ENCODE measurements at places on chromosomes 1 and 21. TPM values are rescaled to one million over a fixed set of nuclear protein-coding genes. Genes with fewer than 3 reads are reported as not detected.

DNA sequence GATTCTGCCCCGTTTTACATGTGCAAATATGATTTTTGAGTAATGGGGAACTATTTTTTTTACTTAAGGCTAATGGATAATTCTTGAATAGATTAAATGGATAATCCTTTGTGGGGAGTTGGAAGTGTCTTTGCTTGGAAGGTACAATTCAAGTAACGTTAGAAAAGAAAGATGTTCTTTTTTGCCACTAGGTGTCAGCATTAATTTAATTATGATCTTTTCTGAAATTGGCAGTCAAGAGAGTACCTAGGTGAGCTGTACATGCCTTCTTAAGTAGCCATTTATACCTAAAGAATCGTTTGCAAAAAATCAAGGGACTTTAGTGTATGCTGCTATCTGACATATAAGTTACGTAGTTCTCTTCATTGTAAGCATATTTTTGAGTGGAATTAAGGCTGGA is 2.2 kb downstream of the FBXO28 start:
- H3K4me3 ChIP-seq = peak overlapping the region; percentile 93
- H3K4me1 ChIP-seq = peaks cover 12% of the 10 kb centered on the region
- H3K27ac ChIP-seq = no peak overlapping the region
- DNase-seq = peak; percentile 73

The TSPEAR gene
- not detected for total RNA-seq

DNA sequence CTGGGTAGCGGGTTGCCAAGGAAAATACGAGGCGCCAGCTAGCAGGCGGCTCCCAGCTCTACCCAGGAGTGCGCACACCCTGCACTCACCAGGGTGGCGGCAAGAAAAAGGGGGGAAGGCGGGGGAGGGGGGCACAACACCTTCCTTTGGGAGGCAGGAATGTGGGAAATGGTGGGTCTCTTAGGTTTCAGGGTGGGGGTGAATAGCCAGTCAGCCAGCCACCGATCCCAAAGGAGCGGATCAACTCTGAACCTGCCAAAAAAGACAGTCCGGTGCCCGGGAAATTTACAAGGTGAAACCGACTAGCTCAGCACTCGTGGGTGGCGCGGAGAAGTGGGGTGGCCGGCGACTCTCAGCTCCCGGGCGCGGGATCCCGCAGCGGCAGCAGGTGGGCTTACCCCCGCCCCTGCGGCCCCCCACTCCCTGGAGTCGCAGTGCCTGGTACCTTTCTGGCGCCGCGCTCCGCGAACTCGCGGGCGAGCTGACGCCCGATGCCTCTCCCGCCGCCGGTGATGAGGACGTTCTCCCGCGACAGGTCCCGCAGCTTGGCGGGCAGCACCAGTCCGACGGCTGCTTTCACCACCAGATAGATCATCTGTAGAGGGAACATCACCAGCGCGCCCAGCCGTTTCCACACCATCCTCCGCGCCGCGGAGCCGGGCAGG is 1.2 kb downstream of the DHRS3 start:
- DNase-seq = peak; percentile 67
- H3K4me3 ChIP-seq = peak overlapping the region; percentile 82
- no peaks in the 10 kb centered on the region for H3K27me3 ChIP-seq
- H3K4me1 ChIP-seq = peaks cover 25% of the 10 kb centered on the region
- H3K27ac ChIP-seq = peak overlapping the region; percentile 82

DNA sequence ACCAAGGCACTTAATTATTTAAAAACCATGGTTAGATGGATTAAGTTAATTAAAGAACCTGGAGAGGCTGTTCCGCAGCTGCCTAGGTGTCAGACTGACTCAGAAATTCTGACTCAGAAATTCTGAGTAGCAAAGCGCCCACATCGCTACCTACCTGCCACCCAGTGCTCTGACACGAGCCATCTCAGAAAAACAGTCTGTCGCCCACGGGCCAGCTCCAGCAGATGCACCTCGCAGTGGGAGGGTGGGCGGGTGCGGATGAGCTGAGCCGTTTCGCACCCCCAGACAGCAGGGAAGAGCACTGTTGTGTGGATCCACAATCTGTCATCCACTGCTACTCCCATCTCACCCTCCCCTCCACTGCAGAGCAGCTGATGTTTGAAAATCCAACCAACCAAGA is 13.5 kb downstream of the KCNK1 start:
- no peak for DNase-seq
- no peak overlapping the region for H3K4me3 ChIP-seq
- no peaks in the 10 kb centered on the region for H3K27me3 ChIP-seq

The NTRK1 gene
- total RNA-seq = not detected

- peaks cover 5% of the 10 kb centered on the region for H3K4me1 ChIP-seq
- H3K36me3 ChIP-seq = no peaks in the 10 kb centered on the region
- H3K27ac ChIP-seq = no peak overlapping the region
- no peaks in the 10 kb centered on the region for H3K27me3 ChIP-seq
- no peak overlapping the region for H3K4me3 ChIP-seq
- DNase-seq = no peak
These were observed 55.7 kb upstream of the UBE2U start for GRCh38 chr1:64147759-64148158.

GRCh38 chr1:8412183-8412831 is 94.4 kb downstream of the SLC45A1 start:
- H3K36me3 ChIP-seq = no peaks in the 10 kb centered on the region
- H3K27ac ChIP-seq = peak overlapping the region; percentile 88
- H3K27me3 ChIP-seq = no peaks in the 10 kb centered on the region
- peak; percentile 94 for DNase-seq
- H3K4me1 ChIP-seq = peaks cover 61% of the 10 kb centered on the region
